ENCODE measurements at places on chromosomes 4 and X.

DNA sequence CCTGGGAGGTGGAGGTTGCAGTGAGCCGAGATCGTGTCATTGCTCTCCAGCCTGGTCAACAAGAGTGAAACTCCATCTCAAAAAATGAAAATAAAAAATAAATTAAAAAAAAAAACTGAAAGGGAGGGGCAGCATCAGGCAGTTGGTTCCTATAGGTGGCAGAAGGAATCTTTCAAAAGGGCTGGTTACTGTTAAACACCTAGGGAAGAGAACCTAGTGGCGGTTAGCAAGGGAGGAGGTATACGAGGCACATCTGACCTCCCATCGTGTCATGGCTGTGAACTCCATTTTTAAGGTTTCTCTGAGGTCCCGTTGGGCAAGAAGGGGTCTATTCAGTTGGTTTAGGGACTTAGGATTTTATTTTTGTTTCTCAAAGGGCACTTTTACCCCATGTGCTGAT, 150.1 kb downstream of the SLC7A11 start:
- no peak for DNase-seq

DNA sequence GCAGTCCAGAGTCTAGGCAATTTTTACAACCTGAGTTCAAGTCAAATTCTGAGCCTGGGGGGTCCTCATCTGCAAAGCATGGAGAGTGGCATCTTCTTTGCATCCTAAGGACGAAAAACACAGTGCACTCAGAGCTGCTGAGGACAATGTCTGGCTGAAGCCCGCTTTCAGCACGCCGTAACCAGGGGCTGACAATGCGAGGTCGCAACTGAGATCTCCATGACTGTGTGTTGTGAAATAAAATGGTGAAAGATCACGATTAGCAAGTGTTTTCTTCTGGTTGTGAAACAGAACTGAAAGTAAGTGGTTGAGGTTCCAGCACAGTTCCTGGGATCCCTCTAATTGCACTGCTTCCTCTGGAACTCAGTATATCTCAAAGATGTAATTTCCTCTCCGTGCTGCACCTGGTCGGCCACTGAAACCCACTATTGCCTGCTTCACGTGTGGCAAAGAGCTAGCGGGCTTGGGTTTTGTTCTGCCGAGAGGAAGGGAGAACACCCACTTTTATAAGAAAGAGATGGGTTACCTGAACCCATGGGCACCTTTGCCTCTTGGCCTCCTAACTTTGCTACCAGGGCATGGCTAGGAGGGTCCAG, 7.7 kb upstream of the F11 start:
- no peak for DNase-seq

DNA sequence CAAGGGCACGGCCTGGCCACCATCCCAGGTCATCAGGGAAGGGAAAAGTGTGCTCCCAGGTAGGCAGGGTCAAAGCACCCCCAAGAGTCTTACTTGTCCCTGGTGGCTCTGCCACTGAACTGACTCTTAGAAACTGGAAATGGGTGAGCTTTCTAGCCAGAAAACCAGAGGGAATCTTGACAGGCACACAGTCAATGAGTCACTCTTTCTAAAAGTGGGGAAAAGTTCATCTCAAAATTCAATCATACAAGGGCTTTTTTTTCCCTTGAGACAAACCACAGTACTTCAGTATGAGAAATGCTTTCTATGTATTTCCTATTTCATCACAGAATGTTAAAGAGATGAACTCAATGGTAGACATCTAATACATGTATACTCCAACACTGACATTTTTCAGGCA, 12.5 kb downstream of the HPF1 start:
- no peak for DNase-seq

DNA sequence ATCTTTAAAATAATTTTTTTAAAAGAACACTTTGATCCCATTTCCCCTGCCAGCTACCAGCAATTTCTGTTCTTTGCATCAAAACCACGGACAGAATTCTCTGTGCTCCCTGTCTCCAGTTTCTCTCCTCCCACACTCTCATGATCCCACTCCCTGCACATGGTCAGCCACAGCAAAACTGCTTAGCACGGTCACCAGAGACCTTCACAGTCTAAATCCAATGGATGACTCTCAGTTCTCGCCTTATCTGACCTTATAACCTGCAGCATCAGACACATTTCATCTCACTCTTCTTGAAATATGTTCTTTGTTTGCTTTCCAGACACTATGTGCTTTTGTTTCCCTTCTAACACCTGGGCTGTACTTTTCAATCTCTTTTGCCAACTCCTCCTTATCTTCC, 131.5 kb downstream of the NR3C2 start:
- no peak for DNase-seq

GRCh38 chr4:106038012-106038411, 142.7 kb downstream of the NPNT start:
- DNase-seq: no peak

- no peak for DNase-seq
These were observed 41.1 kb downstream of the IL13RA2 start for GRCh38 chrX:114976292-114976691.

DNA sequence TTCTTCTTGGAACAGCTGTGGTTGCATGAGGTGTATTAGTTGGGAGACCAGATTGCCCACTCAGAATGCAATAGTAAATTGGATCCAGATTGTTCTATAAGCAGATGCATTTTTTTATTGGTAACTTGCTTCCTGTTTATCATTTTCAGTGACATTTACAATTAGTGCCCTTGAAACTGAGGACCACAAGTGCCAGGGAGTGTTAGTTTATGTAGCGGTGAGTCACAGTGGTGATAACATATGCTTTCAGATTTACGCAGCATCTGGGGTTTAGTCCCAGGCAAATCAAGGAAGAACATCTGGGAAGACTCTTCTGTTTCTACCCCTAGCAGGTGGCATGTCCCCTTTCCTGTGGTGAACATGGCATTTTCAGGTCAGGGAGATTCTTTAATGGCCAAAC, 24.1 kb downstream of the FRMPD4 start:
- no peak for DNase-seq

DNA sequence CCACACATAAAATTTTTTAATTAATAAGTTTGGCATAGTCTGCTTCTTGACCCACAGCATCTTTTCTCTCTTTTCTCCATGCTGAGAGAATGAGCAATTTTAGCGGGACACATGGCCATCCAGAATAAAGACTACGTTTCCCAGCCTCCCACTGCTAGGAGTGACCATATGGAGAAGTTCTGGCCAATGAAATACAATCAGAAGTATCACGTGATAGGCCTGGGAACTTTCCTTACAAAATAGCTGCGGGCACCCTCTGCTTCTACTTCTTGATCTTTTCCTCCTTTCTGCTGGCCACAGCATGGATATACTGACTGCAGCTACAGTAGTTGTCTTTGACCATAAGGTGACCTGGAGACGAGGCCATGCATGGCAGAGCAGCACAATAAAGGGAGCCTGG, 348.0 kb downstream of the BCOR start:
- no peak for DNase-seq

- DNase-seq: no peak
These were observed 1.1 kb downstream of the IRAK1 start for GRCh38 chrX:154018518-154019060.

DNA sequence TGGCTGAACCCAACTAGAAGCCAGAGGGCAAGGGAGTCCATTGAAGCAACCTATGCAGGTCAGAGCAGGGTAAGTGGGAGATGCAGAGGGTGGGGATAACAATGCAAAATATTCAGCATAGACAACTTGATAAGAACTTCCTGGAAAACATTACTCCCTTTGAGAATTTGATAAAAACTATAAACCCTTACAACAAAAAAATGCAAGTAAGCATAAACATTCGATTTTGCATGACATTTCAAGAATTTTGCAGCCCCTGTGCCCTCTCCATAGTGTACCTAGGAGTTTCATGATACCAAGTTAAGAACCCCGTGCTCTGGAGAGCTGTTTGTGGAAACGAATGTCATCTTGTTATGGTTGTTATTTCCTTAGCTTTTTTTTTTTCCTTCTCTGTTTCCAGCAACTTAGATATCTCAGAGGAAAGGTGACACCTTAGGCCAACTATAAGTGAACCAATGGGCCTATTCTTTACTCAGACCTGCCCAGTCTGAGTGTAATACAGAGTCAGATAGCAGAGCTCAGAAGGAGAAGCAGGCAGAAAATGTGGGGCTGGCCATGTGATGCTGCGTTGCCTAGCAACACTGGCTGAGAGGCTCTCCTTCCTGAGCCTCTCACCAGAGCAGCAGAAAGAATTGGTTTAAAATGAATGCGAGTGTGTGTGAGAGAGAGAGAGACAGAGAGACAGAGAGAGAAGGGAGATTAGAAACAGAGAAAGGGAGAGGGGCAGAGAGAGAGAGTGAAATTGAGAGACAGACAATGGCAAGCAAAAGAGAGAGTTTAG, 36.7 kb upstream of the GABRQ start:
- peak; percentile 11 for DNase-seq

- DNase-seq: no peak
These were observed 956.5 kb downstream of the FAT4 start for GRCh38 chr4:126271292-126271691.

GRCh38 chr4:102061133-102061532, 270.6 kb downstream of the BANK1 start:
- no peak for DNase-seq

DNA sequence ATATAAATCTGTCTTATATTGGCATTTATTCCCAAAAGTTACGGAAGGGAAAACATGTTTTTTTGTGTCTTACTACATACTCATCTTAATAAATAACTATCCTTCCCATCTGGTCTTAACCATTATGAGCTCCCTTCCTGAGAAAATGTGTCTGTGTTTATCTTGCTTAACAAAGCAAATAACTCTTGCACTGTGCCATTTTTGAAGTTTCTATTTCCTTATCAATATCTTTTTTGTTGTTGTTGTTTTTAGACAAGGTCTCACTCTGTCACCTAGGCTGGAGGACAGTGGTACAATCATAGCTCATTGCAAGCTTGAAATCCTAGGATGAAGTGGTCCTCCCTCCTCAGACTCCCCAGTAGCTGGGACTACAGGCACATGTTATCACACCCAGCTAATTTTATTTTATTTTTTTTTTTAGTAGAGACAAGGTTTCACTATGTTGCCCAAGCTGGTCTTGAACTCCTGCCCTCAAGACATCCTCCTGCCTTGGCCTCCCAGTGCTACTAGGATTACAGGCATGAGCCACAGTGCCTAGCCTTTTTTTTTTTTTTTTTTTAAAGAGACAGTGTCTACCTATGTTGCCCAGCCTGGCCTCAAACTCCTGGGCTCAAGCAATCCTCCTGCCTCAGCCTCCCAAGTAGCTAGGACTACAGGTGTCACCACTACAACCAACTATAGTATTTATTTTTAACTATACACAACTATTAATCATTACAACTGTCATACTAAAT, 36.9 kb downstream of the CNOT6L start:
- DNase-seq: no peak

- no peak for DNase-seq
These were observed 563.1 kb upstream of the INTU start for GRCh38 chr4:127069675-127070074.

DNA sequence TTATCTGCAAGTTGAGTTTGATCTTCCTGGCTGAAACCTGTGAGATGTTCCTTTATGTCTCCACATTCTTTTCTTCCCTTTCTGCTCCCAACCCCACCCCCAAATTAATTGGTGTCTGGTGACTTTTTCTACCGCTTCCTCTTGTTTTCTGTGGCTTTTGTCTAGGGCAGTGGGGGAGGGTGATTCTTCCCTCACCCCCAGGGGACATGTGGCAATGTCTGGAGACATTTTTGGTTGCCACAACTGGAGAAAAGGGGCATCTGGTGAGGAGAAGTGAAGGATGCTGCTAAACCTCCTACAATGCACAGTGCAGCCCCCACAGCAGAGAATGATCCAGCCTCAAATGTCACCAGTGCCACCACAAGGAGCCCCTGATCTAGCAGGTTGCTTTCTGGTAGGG, 152.9 kb downstream of the NHS start:
- no peak for DNase-seq

DNA sequence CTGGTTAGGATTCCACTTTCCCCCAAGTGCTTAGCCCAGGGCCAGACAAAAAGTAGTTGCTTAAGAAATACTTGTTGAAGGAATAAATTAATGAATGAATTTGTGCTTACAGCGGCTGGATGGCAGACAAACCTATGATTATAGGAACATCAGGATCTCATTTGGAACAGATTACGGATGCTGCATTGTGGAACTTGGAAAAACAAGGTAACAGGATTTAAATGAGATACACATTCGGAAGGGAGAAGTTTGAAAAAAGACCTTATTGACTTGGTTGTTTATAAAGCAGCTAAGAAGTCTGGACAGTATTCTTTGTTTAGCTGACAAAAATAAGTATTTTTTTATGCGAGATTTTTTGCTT, 572 bp downstream of the EXOSC9 start:
- DNase-seq: no peak

GRCh38 chr4:101191302-101192098, 155.8 kb downstream of the PPP3CA start:
- peak; percentile 40 for DNase-seq

DNA sequence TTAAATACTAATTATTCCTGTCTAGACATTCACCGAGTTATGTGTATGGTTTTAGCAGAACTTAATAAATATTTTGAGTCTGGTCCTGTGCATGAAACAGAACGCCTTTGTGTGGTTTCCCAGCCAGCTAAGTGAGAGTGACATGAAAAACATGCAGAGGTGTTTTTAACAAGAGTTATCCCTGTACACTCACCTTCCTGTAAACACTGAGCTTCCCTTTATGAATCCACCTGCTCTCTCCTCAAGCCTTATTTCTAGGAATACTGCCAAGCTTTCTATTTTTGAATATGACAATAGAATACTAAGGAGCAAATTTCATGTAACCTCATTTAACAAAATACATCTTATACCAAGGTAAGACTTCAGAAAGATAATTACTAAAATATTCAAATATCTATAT, 270.3 kb upstream of the CTSO start:
- no peak for DNase-seq

DNA sequence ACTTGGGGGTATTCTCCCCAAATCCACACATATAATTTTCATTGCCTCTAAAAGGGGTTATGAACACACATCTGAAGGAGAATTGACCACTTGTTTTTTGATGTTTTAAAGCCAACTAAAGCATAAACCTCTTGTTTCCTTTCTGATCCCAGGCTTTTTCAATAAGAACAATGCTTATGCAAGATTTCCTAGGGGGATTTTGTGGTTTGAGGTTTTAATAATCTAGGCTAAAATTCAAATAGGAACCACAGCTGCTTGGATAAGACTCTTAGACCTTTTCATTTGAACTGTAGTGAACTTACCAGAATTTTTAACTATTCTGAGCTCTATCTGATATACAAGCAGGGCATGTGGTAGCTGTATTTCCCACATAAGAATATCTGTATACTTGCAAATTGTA, 651.1 kb downstream of the ANKRD50 start:
- DNase-seq: no peak

DNA sequence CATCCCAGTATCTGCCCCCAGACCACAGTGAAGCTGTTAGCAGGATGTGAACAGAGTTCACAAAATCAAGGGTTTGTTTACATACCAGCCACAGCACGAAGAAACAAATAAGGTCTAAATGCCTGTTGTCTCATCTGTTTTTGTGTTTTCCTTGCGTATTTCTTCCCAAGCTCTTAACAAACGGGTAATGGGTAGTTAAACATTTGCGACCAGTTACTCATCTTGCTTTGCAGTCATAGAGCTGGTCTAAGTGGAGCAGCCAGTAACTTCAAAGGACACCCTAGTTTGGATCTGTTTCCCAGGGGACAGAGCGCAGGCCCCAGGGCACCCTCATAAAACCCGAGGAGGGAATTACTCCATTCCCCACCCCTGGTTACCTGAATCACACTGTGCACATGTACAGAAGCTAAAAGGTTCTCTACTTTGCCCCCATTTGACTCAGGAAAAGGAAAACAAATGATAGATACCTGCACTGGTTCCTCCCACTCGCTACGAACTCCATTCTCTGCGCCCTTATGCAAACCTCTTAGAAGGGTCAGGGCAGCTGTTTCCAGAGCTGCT, 68.8 kb downstream of the MAML3 start:
- DNase-seq: no peak
